ENCODE measurements at places on chromosomes 7 and 10.

DNA sequence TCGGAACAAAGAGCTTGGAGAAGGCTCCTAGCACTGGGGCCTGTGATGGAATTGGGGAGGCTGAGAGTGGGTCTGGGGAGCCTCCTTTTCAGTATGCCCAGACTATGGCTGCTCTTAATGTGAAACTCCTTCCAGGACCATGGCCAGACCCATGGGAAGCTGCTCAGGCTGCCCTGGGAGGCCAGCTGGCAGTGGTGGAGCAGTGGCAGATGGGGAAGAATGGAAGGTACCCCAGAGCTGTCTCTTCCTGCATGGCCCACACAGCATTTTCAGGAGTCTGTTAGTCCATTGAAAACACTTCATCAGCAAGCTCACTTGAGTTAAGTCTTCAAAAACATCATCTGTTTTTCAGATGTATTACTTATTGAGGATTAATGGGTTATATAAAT is 18.5 kb downstream of the NACAD start:
- no peak for DNase-seq

DNA sequence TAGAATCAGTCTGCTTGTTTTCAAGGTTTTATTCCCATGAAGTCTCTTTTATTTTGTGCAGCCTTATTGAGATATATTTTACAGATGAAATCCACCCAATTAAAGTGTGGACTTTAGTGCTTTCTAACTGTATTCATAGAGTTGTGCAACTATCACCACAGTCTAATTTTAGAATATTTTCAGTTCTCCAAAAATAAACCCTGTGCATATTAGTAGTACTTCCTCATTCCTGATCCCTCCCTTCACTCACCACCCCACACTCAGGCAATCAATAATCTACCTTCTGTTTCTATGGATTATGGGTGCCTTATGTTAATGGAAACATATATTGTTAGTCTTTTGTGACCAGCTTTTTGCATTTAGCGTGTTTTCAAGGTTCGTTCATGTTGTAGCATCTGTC is 185.7 kb upstream of the TMEM72 start:
- no peak for DNase-seq

DNA sequence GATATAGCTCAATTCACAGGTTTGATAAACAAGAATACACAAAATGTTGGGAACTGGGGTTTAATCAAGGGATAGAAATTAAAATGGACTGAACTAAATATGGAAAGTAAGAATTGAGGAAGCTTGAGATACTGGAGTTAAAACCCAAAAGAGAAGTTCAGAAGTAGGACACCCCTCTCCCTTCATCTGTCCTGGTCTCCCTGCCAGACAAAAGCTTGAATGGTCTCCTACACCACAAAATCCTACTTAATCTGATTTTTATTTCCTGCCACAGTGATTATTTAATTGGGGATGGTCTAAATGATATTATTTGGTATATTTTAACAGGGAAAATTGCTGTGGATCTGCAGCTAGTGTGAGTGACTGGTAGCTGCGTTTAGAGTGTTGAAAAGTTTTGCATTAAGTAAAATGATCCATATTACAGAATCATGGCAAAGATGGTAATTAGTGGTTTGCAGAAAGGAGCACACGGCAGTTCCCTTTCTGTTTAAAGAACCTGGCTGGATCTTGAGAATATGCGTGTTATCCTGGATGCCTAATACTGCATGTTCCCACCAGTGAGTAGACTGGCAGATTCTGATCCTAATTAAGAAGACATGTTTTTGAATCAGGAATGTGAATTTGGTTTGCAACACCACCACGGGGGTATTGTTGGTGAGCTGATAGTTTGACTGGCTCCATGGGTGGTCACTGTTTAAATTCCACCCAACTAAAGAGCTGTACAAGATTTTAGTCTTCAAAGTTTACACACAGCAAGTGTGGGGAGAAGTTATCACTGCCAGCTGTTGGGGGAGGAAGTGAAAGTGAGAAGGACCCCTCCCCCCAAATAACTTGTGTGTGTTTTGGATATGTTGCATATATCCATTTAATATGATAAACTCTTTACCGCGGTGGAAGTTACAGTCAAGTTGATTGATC is 5.5 kb downstream of the RBM20 start:
- no peak for DNase-seq

DNA sequence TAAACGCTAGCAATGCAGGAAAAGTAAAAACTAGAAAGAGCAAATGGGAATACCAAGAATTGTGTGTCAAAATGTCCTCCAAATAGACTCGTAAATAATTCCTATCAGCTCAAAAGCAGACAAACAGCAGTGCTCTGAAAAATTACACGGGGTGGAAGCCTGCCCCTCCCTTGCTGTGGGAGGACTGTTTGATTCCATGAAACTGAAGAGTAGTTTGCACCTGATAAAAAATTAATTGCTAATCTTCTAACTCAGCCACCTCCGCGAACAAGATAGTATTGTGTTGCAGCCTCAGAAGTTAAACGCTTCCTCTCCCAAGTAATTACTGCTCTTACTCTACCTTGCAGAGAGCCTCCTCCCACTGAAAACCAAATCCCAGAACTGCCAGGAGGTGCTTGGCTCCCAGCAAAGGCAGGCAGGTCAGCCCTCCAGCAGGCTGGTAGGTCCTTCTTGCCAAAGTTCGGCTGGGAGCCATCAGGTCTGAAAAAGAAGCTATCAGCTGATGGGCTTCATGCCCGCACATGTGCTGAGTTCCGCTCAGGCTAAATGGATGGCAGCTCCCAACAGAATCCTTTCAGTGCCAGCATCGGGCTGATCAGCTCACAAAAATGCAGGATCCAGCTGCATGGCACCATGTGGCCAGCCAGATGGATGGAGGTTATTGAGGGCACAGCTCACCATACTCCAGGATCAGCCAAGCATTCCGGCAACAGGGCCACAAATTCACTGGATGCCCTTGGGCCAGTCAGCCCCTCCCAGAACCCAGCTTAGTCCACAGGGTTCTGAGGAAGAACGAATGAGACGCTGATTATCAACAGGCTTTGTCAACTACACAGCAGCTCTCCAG is 37.1 kb downstream of the MAD1L1 start:
- no peak for DNase-seq

GRCh38 chr7:6071406-6071805 is 40.2 kb downstream of the ANKRD61 start:
- DNase-seq, result no peak

GRCh38 chr7:41970941-41971340 is 266.1 kb downstream of the GLI3 start:
- no peak for DNase-seq

DNA sequence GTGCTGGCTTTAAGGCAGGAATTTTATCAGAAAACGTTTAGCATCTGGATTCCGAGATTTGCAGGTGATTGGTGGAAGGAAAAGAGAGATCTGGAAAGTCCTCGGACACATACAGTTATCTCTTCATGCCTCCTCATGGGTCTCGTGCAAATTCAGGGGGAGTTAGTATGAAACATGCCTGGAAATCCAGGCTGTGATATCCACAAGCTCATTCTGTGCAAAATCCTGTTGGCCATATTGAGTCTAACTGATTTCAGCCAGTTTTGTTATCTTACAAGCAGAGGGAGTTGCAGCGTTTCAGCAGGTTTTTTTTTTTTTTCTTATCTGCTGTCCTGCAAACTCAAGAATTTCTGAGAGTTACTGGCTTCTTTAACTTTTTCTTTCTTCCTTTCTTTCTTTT is 411.5 kb downstream of the GALNT17 start:
- DNase-seq, result no peak

GRCh38 chr10:26467639-26468038 is 29.5 kb downstream of the APBB1IP start:
- DNase-seq, result no peak

DNA sequence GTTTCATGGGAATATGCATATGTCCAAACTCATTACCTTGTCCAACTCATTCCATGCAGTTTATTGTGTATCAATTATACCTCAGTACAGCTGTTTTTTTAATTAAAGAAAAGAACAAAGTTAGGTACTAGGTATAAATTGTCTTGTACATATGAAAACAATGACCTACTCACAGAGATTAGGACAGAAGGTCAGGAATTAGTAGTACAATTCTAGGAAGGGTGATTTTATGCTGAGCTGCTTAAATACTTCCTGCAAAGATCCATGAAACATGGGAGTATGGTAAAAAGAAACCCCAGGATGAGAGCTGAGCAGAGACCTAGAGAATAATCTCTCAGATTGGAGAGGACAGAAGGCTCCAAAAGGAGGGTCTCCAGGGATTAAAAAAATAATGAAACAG is 13.8 kb upstream of the KDM7A start:
- no peak for DNase-seq

- DNase-seq, result no peak
Measured at GRCh38 chr7:157194948-157195347, 56.2 kb downstream of the UBE3C start.

GRCh38 chr10:84178160-84178609 is 4.6 kb downstream of the GPR15LG start:
- DNase-seq, result no peak

GRCh38 chr7:132276976-132277725 is 299.1 kb downstream of the PLXNA4 start:
- no peak for DNase-seq

GRCh38 chr7:74103219-74103772 is 19.7 kb downstream of the LIMK1 start:
- no peak for DNase-seq

DNA sequence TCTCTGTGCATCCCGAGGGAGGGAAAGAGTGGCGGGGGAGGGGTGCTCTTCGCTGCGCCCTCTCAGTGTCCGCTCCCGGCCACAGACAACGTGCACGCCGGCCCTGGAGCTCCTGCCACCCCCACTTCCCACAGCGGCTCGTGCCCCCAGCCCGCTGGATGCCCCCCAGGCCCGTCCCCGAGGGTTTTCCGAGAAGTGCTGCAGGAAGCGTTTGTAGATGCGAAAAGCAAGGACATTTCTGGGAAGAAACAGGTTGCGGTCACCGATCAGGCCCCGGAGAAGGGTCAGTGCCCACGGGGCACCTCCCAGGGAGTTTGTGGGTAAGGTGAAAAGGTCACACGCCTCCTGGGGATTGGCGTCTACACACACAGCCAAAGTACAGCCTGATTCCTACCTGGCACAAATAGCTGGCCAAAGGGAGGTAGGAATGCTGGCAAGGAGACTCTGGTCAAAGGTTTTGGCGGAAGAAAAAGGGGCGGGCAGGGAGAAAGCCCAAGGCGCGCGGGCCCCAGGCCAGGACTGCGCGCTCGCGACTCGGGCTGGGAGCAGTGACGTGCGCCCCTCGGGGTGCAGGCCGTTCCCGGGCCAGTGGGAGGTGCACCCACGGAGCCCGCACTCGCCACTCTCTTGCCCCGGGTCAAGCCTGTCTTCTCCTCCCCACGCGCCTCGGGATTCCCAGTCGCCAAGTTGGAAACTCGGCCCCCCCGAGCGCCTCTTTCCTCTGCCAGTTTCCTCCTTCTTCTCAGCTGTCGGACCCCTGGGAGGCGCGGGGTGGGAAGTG is 1.5 kb upstream of the NRP1 start:
- DNase-seq, result peak; percentile 60

Measured in ecto neural progenitor cell (in vitro differentiated cells).